ENCODE measurements at places on chromosomes 16 and 17.

DNA sequence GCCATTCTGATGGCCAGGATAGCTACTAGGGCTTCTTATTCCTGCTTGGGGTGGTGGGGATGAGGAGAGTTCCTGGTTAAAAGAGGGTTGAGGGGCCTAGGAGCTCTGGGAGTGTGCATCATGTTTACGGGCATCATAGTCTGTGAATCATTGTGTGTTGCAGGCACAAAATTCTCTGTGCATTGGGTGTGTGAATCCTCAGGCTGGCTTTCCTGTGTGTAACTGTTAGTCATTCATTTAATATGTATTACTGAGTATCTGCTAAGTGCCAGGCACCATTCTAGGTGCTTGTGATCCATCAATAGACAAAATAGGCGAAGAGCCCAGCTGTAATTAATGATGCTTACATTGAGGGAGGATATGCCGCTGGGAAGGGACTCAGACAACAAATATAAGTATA lies 5.8 kb downstream of the PPY start:
- no peak for DNase-seq

- no peak for DNase-seq
These were observed 8.5 kb downstream of the KRTAP1-5 start for GRCh38 chr17:41018541-41018940.

DNA sequence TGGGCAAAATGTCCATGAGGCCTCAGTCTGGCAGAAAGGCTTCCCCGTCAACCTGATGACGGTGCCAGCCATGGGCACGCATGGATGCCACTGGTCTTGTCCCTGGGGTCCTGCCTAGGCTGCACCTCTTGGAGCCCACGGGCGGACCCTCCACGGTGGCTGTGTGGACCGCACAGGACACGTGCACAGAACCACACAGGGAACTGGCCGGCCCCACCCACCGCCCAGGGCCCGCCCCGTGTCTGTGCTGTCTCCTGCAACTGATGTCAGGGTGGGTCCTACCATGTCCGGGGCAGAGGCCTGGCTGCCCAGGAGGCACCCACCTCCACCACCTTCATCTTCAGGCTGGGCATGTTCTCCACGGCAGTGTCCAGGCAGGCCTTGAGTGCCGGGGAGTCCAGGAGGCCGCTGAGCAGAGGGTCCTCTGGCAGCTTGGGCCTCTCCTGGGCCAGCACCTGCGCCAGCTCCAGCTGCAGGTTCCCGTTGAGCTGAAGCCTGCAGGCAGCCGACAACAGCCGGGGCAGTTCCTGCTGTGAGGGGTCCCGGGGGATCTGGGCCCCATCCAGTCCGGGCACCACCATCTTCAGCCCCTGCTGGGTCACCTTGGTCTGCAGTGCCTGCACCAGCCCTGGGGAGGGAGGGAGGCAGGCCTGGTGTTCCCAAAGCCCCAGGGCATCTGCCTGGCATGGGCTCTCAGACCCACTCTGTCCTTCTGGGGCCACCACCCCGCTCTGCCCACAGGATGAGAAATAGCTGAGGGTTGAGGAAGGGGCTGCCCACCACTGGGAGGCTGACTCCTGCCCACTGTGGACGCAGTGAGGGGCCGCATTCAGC lies 11.9 kb downstream of the FASN start:
- no peak for DNase-seq

GRCh38 chr16:89283449-89283848 lies 65.9 kb downstream of the ZNF778 start:
- DNase-seq = no peak

DNA sequence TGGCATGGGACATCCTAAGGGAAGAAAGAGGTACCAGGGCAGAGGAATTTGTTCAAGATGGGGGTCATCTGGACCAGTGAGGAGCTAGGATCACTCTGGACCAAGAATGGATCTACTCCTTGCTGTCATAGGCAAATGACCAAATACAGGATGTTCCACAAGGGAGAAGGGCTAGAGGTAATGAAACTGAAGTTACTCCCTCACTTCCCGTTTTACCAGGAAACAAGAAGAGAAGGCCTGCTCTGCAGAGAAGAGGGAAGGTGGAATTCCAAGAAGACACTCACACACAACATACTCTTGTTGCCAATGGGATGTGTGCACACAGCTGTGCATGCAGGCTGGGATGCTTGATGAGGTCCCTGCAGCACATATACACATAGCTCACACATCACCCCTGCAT lies 38.6 kb downstream of the NEUROD2 start:
- peak; percentile 47 for DNase-seq

DNA sequence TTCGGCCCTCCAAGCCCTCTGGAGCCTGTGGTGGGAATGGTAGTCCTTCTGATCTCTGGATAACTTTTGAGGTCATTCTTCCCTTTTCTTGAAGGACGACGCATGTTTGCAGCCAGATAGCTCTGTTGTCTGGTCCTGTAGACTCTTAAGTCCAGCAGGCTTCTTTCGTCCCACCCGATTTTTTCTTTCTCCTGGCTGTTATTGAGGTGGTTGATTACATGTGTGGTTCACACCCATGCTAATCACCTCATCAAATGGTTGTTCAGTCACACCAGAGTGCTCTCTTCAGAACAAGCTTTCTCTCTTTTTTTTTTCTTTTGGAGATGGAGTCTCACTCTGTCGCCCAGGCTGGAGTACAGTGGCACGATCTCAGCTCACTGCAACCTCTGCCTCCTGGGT lies 30.6 kb downstream of the PIGL start:
- DNase-seq = no peak

DNA sequence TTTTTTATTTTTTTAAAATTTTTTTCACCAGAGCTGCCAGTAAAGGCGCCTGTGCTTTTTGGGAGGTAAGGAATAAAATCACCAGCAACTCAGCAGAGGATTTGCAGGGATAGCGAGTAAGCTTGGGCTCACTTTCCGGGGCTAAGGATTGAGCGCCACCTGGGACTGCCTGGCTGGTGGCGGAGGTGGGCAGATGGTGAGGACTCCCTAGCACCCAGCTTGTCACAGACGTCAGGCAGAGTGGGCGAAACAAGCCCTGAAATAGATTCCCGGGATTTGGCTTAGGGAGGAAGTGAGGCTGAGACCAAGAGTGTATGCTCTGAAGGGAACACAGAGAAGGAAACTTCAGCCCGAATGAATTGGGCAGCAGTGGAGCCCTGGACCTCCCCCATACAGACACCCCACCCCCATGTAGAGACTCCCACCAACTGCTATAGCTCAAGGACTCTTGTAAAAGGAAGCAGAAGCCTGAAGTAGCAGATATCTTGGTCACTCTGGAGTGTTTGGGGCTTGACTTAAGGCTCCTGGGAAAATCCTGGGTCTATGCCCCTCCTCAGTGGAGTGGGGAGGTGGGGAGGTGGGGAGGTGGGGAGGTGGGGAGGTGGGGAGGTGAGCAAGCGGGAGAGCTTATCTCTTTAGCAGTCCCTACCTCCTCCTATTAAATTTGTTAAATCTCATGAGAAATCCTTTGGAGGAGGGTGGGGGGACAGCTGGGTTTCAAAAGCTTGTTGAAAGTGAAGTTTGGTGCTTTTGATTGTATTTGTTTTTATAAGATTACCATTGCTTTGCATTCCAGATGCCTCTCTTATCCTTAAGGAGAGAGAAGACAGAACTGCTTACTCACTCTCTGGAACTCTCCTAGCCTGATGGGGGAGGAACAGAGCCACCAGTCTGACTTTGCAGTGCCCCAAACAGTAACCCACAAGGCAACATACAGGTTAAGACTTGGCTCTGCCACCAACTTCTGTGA lies 8.2 kb downstream of the ARL4D start:
- DNase-seq = no peak

DNA sequence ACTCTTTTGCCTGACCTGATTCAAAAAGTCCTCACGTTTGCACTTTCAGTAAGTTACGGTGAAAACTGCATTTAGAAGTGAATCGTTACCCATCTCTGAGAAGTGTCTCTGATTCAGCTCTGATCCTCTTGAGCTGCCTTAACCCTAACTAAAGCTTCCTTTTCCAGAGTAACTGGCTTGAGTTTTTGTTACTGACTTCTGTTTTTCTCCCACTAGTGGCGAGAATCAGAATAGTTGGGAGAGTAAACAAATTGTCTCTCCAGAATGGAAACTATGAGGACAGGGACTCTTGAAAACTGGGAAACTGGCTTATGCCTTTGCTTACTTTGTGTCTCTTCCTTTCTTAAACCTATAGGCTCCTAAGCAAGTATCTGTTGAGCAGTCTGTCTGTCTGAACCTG lies 31.3 kb upstream of the KPNB1 start:
- DNase-seq = peak; percentile 14

DNA sequence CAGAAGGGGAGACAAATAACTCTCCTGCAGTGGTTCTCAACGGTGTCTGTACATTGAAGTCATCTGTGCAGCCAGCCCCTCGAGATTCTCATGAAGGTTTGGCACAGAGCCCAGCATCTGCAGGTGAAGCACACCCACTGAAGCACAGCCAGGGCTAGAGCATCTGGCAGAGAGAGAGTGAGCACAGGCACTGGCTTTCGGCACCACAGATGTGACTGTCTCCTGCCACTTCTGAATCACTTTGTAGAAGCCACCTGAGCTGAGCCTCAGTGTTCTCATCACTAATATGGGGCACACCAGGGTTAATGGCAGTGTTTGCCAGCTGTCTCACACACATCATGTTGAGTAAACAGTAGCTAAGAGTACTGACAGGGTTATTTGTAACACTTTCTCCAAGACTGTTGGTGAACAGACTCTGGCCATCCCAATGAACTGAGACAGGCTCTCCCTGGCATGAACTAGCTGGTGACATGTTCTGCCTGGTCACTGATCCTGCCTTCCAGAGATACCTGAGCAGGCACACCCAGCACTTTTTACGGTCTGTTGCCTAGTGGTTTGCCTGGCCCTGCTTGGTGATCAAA lies 10.9 kb downstream of the HSPB9 start:
- no peak for DNase-seq

- no peak for DNase-seq
These were observed 142.0 kb upstream of the RCVRN start for GRCh38 chr17:10046786-10047785.

DNA sequence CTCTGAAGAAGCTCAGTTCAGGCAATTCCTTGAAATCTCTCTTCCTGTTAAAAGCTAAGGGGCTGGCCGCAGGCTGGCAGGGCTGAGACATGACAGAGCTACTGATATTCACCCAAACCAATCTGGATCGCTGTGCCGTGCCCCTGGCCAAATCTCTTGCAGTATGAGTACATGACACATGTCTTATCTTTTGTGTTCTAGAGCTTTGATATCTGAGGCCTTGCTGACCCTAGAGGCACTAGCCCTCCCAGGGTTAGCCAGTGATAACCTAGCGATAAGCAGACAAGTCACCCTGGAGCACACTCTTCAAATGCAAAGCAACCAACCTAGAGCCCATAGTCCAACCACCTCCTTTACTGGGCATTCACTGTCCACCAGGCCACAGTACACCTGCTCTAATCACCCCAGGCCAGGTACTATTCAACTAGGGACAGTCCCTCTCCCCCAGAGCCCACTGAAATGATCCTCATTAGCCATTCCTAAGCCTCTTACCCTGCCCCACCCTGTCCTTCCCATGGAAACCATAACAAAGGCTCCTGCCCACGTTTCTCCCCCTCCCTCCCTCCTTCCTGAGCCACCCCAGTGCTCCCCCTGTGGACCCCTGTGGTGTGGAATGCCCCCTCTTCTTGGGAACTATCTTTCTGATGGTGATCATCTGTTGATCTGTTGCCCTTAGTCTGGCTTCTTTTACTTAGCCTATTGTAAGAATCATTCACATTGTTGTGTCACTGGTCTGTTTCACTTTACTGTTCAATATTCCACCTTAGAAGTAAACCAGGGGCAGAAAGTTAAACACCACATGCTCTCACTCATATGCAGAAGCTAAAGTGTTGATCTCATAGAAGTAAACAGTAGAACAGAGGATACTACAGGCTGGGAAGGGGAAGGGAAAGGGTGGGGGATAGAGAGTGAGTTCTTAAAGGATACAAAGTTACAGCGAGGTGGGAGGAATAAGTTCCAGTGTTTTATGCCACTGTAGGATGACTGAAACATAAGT lies 52.5 kb downstream of the TEKT5 start:
- DNase-seq = no peak

DNA sequence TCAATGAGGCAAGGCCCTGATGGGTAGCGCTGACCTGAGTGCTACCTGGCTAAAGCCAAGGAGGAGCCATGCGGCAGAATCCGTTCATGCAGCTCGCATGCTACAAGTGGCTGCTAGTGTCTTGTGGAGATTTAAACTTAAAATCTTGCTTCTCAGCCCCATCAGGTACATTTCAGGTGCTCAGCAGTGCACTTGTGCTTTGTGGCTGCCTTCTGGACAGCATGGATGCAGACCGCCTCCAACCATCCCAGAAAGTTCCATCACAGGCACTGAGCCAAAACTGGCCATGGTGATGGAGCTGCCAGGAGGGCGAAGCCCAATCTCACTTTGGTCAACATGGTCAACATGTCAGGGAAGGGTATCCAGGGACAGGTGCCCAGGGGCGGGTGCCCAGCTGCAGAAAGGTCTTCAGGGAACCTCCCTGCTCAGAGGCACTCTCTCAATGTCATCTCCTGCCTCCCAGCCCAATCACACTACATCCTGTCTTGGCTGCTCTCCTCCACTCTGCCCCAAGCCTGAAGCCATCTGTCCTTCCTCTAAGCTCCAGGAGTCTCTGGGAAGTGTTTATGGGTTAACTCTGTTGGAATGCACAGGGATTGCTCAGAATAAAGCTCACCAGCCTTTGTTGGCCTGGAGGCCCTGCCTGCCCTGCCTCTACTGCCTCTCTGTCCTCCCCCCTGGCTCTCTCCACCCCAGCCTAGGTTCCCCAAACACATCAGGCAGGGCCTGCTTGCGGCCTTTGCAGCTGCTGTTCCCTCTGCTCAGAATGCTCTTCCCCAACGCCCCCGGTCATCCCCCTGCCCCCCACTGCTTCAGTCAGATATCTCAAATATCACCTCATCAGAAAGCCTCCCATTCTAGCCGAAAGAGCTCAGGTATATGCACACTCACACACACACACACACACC lies 18.3 kb upstream of the TNFRSF13B start:
- DNase-seq = no peak

- no peak for DNase-seq
These were observed 3.1 kb downstream of the BANP start for GRCh38 chr16:87954361-87954760.

DNA sequence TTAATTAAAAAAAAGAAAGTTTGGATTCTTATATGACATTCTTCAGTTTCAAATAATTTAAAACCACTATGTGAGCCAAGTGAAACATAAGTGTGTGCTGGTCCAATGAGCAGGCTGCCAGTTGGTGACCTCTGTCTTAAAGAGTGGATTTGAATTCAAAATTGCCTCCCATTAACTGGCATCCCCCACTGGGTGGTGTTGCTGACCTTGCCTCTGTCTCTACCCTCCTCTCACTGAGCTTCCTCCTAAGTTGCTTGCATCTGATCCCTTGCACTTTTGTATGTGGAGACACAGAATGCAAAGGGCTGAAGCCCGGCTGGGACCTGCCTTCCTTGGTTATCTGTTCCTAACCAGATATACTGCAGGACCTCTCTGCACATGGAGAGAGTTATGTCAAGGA lies 160.6 kb downstream of the CYLD start:
- DNase-seq = peak; percentile 67

DNA sequence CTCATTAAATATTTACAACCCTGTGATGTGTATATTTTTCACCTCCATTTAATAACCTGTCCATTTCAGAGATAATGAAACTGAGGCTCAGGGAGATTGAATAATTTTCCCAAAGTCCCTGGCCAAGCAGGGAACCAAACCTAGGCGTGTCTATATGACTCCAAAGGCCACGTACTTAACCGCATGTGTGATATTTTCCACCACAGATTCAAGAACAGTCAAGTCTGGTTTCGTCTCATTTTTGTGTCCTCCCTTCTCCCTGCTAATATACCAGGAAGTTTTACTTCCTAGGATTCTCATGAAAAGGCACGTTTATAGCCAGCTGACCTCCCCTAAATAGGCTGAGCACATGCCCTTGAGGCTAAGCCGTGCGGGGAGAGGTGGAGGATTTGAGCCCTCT lies 15.3 kb downstream of the WFIKKN2 start:
- DNase-seq = no peak

GRCh38 chr17:77677211-77677610 lies 281.3 kb upstream of the TNRC6C start:
- DNase-seq = no peak

Data from pons (tissue), 1 donor.